ENCODE measurements at places on chromosomes 11 and 22.

- no peak for DNase-seq
Observed at GRCh38 chr11:1091332-1092083, 16.8 kb downstream of the MUC2 start.

- DNase-seq, result peak; percentile 98
Observed at GRCh38 chr11:35629914-35630313, 11.7 kb downstream of the FJX1 start.

GRCh38 chr22:48596111-48596850 is 1231.4 kb downstream of the BRD1 start:
- DNase-seq, result no peak

- DNase-seq, result no peak
Observed at GRCh38 chr11:92225568-92226330, 1.1 kb downstream of the FAT3 start.

DNA sequence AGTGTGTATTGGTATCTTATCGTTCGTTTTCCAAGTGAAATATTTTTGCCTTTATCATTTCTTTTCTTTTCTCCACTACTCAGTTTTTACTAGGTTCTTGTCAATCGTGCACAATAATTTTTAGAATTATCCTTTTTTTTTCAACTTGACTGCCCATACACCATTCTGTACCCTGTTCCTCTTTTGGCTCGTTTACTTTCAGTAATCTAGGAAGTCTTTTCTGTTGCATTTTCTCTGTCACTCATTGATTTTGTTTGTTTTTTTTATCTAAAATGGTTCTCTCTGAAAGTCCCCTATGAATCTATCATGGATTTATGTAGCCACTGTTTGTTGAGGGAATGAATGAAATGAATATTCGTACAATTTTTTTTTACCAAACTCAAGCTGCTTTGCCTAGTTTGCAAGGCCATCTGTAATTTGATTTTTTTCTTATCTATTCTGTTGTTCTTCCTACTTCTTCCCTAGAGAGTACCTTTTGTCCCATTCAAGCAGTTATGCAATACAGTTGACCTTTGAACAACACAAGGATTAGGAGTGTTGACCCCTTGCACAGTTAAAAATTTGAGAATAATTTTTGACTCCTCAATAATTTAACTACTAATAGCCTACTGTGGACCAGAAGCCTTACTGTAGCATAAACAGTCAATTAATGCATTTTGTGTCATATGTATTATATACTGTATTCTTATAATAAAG is 166.3 kb downstream of the TMEM135 start:
- no peak for DNase-seq

DNA sequence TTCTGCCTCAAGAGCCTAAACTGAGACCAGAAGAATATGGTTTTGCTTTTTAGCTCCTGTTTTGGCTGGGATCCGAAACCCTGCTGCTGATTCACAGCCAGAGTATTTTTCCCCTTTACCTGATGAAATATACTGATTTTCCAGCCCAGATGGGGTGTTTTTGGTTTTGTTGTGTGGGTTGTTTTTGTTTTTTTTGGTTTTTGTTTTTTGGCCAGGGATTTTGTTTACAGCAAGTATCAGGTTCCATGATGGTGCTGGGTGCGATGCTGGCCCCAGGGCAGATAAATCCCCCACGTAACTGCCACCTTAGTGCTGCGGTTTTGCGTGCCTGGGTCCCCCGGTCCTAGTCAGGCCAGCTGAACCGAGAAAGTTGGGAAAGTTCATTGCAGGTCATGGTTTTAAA is 103.7 kb downstream of the ZBTB16 start:
- DNase-seq, result no peak

DNA sequence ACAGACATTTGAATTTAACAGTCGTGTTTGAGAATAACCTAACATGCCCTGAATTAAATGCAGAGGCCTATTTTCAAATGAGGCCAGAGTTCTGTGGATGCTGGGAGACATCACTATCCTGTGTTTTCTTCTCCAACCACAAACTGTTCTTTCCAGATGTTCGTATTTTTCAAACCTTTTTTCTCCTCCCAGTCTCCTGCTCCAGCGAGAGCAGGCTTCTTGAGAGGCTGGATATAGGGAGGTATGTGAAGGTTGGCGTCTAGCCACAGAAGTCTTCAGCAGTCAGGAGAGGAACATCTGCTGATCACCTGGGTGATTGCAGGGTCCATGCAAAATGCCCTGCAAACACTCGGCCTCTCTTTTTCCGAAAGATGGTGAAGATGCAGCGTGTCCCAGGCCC is 126.3 kb downstream of the C11orf91 start:
- peak; percentile 18 for DNase-seq
